Chondrocyte (in vitro differentiated cells): ENCODE measurements at places on chromosomes 4 and X. TPM values are rescaled to one million over a fixed set of nuclear protein-coding genes. Genes with fewer than 3 reads are reported as not detected.
A peak's percentile ranks its signal among the peaks of the same experiment; 100 is the strongest.

DNA sequence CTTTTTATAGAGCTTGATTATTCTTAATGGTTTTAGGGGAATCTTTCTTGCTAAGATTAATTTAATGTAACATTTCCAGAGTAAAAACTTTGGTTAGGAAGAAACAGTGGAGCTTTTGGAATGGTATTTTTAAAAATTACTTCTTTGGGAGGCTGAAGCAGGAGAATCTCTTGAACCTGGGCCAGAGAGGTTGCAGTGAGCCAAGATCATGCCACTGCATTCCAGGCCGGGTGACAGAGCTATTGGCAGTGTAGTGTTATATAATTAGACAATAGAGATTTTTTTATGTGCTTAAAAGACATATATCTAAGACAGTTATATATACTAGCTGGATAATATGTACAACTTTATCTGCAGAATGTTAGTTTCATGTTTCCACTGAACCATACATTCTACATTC lies 585.6 kb downstream of the ADGRL3 start:
- no peak for DNase-seq

GRCh38 chrX:47540754-47541538 lies 20.1 kb upstream of the ARAF start:
- DNase-seq = no peak

DNA sequence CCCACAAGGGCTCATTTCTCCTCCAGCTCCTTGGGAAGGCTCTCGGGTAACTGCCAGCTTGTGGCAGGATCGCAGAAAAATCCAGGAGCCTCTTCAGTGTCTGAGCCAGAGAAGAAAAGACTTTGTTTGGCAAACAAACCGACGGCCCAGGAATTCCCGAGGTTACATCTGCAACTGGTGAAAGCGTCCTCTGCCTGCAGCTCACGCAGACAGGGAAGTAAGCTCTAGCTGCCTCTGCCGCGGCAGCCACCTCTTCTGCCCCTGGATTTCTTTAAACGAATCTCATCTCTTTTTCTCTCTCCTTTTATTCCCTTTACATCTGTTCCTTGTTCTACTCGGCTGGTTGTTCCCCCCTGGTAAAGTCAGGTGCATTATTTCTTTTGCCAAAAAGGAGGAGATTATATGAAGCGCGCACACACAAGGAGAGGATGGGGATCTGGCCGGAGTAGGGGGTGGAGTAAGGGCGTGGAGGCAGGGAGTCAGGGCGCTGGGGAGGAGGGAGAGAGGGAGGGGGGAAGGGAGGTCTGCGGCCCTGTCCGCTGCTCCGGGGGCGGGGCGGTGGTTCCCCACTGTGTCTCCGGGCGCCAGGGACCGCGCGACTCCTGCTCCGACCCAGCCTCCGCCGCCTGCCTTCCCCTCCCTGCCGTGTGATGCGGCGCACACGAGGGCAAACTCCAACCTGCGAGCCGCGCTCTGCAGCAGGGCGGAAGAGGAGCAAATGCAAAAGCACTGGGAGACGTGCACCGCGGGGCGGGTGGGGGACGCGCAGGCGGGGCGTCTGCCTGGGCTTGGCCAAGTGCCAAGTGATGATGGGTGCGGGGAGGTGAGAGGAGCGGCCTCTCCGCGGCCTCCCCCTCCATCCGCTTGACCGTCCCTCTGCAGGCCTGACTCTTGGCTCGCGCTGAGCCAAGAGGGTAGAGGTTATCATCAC lies at the start of gene DCHS2:
Gene DCHS2 (minus strand): TSS at position 459 of the 931 bp plus-strand sequence. CDS start 444 bp downstream, at position 15.
- no peak for DNase-seq

- DNase-seq = no peak
Observed at GRCh38 chrX:108537005-108537404, 97.4 kb downstream of the COL4A5 start.

DNA sequence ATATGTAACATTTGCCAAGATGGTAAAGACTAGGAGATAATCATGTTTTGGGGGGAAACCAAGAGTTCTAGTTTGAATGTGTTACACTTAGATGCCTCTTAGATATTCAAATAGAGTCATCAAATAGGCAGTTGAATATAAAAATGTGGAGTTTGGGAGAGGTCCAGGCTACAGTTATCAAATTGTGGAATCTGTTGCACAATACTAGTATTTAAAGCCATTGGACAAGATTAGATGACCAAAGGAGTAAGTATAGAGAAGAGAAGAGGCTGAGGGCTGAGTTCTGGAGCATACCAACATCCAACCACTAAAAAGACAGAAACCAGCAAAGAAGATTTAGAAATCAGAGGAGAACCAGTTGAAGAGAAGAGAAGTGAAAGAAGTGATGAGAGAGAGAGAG lies 72.7 kb downstream of the NAA11 start:
- no peak for DNase-seq

DNA sequence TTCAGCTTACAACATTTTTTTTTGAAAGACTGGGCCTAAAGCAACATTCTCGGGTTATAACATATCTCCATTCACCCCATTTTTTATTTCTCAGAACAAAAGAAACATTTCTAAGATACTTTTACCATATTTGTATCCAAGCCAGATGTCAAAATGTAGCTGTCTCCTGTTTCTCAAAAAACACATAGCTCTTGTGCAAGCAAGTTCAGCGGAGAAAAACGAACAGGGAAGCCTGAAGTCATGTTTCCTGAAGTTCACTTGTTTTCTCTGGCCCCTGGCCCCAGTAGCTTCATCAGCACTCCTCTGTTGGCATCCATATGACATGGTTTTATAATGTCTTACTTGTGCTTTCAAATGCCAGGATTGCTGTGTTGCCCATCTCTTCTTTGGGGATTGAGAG lies 218.2 kb downstream of the BANK1 start:
- DNase-seq = no peak

GRCh38 chr4:156154978-156155377 lies 201.3 kb upstream of the CTSO start:
- DNase-seq = no peak

DNA sequence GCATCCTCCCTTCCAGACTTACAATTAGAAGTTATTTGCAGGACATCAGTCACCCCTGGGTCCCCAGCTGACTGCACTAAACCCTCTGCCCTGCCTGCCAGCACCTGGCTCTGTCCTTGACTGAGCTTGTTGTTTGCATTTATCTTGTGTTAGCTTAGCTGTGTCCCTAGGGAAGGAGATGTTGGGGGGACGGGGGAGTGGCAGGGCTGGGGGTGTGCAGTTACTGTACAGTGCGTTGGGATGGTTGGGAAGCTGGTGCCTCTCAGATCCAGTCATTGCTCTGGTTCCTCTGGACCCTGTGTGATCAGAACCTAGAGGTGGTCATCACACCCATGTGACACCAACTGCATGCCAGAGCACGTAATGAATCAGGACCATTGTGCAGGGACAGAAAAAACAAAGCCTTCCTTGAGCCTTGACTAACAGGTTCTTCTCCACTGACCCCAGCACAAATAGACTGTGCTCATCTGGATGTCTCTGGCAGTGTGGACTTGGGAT lies 32.7 kb upstream of the PROM1 start:
- DNase-seq = no peak

GRCh38 chrX:80578517-80579105 lies 158.4 kb downstream of the TENT5D start:
- no peak for DNase-seq

DNA sequence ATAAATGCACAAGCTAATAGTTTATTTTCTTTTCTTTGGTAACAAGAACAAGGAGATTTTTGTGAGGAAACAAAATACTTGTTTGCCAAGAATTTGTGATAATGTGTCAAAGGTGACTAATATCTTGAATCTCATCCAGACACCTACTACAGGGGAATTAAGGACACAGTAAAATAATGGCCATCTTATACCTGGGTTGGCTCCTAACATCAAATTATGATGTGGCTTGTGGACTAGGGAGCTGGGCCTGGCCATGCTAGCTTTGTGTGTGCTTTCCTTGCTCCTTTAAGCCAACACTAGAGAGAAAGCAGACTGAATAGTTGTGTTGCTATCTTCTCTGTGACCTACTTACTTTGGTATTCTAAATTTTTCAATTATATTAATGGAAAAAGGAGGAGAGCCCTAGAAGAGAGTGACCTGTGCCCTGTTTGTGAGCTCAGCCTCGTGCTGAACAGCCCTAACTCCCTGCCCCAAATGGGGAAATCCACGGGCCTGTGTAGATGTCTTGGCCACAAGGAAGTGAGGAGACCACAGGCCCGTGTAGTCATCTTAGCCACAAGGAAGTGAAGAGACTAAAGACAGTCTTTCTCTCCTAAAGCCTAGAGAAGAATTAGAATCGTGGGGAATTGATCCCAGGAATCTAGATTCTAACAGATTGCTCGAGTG lies 23.3 kb downstream of the ARHGAP24 start:
- no peak for DNase-seq

GRCh38 chr4:1873776-1874175 lies 2.6 kb downstream of the NSD2 start:
- peak; percentile 15 for DNase-seq

GRCh38 chrX:131633285-131633917 lies 89.5 kb downstream of the OR13H1 start:
- no peak for DNase-seq

DNA sequence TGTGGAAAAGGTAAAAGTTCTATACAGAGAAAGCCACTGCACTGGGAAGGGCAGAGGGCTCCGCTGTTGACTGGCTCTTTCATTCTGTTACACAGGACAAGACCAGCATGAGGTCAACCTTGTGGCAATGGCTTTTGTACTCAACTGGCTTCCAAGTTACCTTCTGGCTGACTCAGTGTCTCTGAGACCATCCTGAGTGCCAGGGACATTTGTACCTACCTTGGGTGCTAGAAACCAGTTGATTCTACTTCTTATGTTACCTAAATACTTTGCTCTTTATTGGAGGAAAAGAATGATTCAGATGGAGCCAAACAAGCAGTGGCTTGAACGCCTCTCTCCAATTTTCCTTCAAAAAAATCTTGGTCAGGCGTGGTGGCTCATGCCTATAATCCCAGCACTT lies 123.2 kb downstream of the RBM47 start:
- DNase-seq = no peak

DNA sequence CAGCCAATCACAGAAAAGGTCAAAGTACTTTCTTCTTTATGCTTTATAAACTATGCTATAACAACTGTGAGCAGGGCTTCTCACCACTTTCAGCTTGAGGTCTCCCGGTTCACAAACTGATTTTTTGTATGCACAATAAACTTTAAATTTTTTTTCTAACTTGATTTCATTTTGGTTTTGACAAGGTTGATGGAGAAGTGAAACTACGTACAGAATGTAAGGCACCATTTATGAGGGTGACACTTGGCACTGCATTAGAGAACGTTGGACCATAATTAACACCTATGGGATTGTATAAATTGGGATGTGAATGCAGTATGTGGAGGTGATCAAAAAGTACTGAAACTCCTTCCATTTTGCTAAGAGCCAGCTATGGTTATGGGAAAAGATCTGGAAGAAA lies 857.9 kb upstream of the HTR2C start:
- no peak for DNase-seq

- DNase-seq = no peak
Observed at GRCh38 chrX:111778591-111778990, 97.4 kb upstream of the TRPC5OS start.

- no peak for DNase-seq
Observed at GRCh38 chrX:129360175-129360574, 163.1 kb downstream of the SMARCA1 start.

GRCh38 chr4:33395731-33396485 lies 2675.7 kb downstream of the PCDH7 start:
- no peak for DNase-seq

DNA sequence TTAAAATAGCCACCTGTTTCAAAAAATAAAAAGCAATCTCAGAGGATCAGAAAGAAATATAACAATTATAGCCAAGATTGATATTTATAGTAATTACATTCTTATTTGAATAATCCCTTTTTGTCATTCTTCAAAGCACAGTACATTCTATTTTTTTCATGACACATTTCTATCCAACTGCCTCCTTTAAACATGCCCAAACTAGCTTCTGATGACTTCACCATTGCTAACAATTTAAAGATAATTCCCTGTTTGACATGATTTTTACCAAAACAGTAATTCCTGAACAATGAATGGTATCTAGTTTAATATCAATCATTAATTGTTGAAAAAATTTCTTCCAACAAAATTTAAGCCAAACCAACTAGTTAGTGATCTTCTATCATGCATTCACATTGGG lies 172.4 kb downstream of the SNCA start:
- DNase-seq = no peak

GRCh38 chrX:18833071-18833731 lies 125.8 kb downstream of the PPEF1 start:
- no peak for DNase-seq

DNA sequence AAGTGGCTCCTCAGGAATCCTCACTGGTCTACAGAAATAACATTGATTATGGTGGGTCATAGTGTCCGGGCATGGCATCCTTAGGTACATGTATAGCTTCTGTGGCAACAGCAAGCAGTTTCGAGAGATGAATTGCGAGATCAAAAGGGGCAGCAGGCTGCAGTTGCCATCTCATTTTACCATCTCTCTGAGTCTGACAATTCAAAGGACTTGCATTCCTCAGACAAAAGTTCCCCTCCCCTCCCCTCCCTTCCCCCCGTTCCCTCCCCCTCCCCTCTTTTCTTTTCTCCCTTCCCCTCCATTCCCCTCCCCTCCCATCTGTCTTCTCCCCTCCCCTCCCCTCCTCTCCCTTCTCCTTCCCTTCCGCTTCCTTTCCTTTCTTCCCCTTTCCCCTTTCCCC lies 70.2 kb downstream of the MTNR1A start:
- DNase-seq = no peak

DNA sequence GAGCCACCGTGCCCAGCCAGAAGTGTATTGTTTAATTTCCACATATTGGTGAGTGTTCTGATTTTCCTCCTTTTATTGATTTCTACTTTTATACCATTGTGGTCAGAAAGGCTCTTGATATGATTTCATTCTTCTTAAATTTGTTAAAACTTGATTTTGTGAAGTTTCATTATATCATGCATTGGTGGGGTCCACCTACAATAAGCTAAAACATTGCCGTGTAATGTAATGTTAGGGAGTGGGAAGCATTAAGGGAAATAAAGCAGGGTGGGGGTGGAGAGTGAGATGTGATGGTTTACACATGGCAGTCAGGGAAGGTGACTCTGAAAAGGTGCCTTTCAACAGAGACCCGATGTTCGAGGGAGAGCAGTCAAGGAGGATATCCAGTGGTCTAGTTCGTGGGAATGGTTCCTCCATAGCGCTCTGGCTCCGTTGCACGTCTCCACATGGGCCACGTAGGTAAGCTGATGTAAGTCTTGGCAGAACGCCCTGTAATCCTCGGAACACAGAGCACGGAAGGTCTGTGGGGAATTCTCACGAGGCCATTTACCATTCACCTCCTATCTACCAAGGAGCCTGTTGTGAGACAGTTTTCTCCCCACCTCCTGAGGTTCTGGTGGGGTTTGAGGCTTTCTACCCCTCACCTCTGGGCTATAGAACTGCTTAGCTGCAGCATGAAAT lies 7.7 kb upstream of the WDR13 start:
- DNase-seq = no peak

The RNF128 gene
- total RNA-seq = not detected in 3 replicates

The DCAF4L1 gene
- 0.10 to 0.24 TPM in 2 of 3 replicates, not detected in the other for total RNA-seq

The SORCS2 gene
- 9.4 to 21.7 TPM (median 10.9 TPM) in 3 replicates for total RNA-seq

The CDKL5 gene
- total RNA-seq = 20.7 to 22.1 TPM (median 21.6 TPM) in 3 replicates

The FGFBP1 gene
- not detected in 3 replicates for total RNA-seq

The GAGE12J gene
- not detected in 3 replicates for total RNA-seq

The SH3RF1 gene
- 21.8 to 28.1 TPM (median 25.2 TPM) in 3 replicates for total RNA-seq

The FAM9C gene
- not detected in 3 replicates for total RNA-seq

The MAGEA10 gene
- total RNA-seq = not detected in 3 replicates

The PNMA3 gene
- total RNA-seq = 0.12 to 0.67 TPM (median 0.67 TPM) in 3 replicates

The RHOXF1 gene
- total RNA-seq = not detected in 3 replicates

The SPANXC gene
- total RNA-seq = not detected in 3 replicates
